ENCODE measurements at places on chromosomes 11 and 22. TPM values are rescaled to one million over a fixed set of nuclear protein-coding genes. Genes with fewer than 3 reads are reported as not detected.

Gene MS4A4E
- total RNA-seq = not detected

Gene NFAM1
- 0.15 TPM for total RNA-seq

Gene PHF21B
- not detected for total RNA-seq

Gene SAA4
- total RNA-seq = not detected

Gene LRRC10B
- total RNA-seq = not detected

Gene C22orf31
- not detected for total RNA-seq

Gene GAS2
- 0.85 TPM for total RNA-seq

Gene GGT1
- total RNA-seq = 39.5 TPM

Gene EXPH5
- 1.8 TPM for total RNA-seq
